Immature natural killer cell (primary cell): ENCODE measurements at places on chromosomes 4 and X. TPM values are rescaled to one million over a fixed set of nuclear protein-coding genes. Genes with fewer than 3 reads are reported as not detected.

DNA sequence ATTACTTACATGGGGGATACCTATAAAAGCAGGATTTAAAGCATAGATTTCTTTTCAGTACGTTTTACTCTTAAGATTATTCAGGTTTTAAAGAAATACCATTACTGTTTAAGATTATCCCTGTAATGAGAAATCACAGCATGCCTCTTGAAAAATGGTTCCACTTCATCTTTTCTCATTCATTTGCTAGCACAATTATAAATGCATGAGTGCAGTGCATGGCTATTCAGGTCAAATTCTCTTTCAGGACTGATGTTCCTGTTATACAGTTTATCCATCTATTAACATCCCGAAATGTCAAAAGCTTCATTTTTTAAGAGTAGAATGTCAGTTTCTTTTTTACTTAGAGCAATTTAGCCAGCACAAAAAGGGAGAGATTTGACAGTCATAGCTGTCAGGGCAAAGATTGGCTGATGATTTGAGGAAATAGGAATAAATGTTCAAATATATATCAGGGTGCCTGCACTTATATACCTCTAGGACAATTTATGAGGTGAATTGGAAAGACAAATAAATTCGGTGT lies 135.2 kb downstream of the ADGRL3 start:
- no peak overlapping the region for H3K27ac ChIP-seq
- H3K4me1 ChIP-seq: no peaks in the 10 kb centered on the region
- H3K27me3 ChIP-seq: peaks cover 2% of the 10 kb centered on the region
- no peak overlapping the region for H3K4me3 ChIP-seq
- no peak for DNase-seq
- no peaks in the 10 kb centered on the region for H3K36me3 ChIP-seq

DNA sequence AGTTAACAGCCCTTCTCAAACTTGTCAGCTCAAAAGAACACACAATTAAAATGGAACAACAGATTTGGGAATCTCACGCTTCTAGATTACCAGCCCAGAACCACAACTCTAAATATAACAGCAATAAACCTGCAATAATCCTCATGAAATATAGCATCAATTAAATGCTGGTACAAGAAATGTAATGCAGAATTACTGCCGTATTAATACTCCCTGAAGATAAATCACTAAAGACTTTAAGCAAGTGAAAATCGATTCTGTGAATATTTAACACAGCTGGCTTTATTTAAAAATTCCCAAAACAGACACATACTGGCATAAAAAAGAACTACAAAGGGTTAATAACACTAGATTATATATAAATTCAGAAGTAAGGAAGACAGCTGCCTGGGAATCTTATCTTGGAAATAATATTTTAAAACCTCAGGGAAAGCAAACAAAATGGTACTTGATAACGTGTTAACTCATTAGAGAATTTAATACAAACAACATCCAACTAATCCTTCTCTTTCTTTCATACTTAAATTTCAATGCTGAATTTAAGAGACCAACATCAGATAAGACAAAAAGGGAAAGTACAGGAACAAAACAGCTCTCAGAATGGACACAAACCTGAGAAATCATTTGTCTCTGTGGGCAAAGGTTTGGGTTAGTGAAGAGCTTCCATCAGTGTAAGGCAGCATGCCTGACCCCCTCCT lies 34.7 kb downstream of the APBB2 start:
- no peaks in the 10 kb centered on the region for H3K4me1 ChIP-seq
- DNase-seq: no peak
- H3K27ac ChIP-seq: no peak overlapping the region
- peaks cover 3% of the 10 kb centered on the region for H3K27me3 ChIP-seq

GRCh38 chrX:41732260-41732659 lies 8.3 kb downstream of the GPR82 start:
- DNase-seq: no peak
- H3K27ac ChIP-seq: peak overlapping the region; percentile 6
- peaks cover 58% of the 10 kb centered on the region for H3K4me1 ChIP-seq
- H3K4me3 ChIP-seq: no peak overlapping the region
- peaks cover 6% of the 10 kb centered on the region for H3K27me3 ChIP-seq
- peaks cover 7% of the 10 kb centered on the region for H3K36me3 ChIP-seq

DNA sequence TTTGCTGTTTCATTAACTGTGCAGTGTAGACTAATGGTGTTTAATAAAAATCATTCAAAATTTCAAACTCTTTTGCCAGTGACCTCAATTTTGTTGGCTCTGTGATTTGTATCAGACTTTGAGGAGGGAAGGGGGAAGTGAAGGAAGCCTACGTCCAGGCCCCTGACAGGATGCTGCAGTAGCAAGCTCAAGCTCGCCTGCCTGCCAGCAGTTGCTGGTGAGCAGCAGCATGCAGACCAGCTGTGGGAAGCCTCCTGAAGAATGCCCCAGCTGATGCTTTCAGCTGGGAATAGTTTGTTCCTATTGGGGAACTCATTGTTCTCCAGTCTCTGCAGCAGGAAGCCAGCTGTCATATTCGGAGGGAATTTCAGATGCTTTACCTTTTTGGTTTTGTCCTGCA lies 495.2 kb downstream of the AFF2 start:
- H3K4me1 ChIP-seq: no peaks in the 10 kb centered on the region
- no peaks in the 10 kb centered on the region for H3K36me3 ChIP-seq
- no peaks in the 10 kb centered on the region for H3K27me3 ChIP-seq
- no peak overlapping the region for H3K27ac ChIP-seq

GRCh38 chr4:174794543-174795094 lies 34.4 kb downstream of the GLRA3 start:
- no peak overlapping the region for H3K27ac ChIP-seq
- no peak overlapping the region for H3K4me3 ChIP-seq
- peaks cover 2% of the 10 kb centered on the region for H3K27me3 ChIP-seq
- no peak for DNase-seq

DNA sequence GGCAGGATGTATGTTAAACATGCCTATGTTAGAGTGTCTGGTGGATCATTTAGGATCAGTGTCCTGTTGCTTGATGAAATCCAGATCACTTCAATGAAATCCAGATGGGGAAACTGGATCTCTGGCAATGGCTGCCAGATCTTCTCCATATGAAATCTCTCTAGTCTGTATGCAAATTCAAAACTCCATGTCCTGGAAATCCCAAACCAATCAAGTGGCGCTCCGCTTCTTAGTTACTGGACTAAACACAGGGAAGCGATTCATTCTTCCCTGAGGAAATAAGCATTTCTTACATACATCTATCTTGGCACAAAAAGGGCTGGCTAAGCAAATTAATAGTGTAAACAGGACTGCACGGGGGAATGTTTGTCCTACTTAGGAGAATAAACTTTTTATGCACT lies 94.9 kb downstream of the HDAC8 start:
- no peaks in the 10 kb centered on the region for H3K36me3 ChIP-seq
- H3K4me1 ChIP-seq: no peaks in the 10 kb centered on the region
- no peaks in the 10 kb centered on the region for H3K27me3 ChIP-seq
- H3K4me3 ChIP-seq: no peak overlapping the region
- H3K27ac ChIP-seq: no peak overlapping the region
- no peak for DNase-seq

GRCh38 chr4:143338313-143338712 lies 1.6 kb downstream of the GAB1 start:
- peak overlapping the region; percentile 25 for H3K27ac ChIP-seq
- H3K4me3 ChIP-seq: peak overlapping the region; percentile 98
- H3K4me1 ChIP-seq: peaks cover 30% of the 10 kb centered on the region
- no peaks in the 10 kb centered on the region for H3K36me3 ChIP-seq

DNA sequence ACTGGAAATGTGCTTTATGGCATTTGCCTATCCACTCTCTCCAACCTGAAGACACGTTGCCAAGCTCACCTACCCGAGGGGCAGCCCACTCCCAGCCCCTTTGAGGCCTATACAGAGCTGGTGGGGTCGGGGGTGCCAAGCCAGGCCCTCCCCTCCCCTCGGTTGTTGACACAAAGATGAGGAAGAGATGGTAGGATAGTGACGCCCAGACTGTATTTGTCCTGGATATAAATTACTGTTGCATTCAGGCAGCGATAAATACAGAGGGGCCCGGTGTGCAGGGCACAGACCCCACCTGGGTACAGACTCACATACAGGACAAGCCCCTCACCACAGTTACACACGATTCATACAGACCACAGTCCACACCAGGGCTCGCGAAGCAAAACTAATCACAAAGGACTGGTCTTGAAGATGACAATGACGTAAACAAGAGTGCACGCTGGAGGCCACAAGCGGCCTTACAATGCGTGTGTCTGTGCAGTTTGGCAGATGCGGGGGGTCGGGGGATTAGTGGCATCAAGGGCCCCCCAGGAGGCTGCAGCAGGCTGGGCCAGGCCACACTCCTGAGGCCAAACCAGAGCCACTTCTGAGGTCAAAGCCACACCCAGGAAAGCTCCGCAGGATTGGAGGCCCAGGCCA lies 14.6 kb downstream of the DGKQ start:
- H3K36me3 ChIP-seq: peaks cover 8% of the 10 kb centered on the region
- H3K4me3 ChIP-seq: no peak overlapping the region
- H3K27ac ChIP-seq: peak overlapping the region; percentile 53
- peaks cover 3% of the 10 kb centered on the region for H3K4me1 ChIP-seq

- H3K4me3 ChIP-seq: no peak overlapping the region
- peaks cover 1% of the 10 kb centered on the region for H3K27me3 ChIP-seq
- no peaks in the 10 kb centered on the region for H3K36me3 ChIP-seq
- H3K27ac ChIP-seq: no peak overlapping the region
- no peaks in the 10 kb centered on the region for H3K4me1 ChIP-seq
These were observed 342.8 kb upstream of the BOD1L1 start for GRCh38 chr4:13970349-13970748.

DNA sequence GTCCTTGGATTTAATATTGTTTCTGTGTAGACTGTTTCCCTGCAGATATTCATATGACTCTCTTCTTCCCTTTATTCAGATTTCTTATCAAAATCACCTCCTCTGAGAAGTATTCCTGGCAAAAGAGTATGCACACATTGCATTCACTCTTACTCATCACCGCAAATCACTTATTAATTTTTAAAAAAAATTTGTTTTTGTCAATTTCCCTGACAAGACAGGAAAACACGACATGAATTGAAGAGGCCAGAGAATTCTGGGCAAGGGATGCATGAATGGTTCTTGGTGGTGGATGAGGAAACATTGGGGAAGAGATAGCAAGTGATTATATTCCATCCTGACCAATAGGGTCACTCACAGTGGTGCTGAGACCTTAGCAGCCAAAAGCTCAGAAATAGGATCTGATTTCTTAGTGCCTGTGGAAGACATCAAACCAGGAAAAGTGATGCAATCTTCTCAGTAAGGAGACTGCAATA lies 522.5 kb upstream of the AGA start:
- H3K27ac ChIP-seq: no peak overlapping the region
- H3K4me1 ChIP-seq: no peaks in the 10 kb centered on the region
- H3K36me3 ChIP-seq: no peaks in the 10 kb centered on the region
- no peak overlapping the region for H3K4me3 ChIP-seq
- H3K27me3 ChIP-seq: no peaks in the 10 kb centered on the region

DNA sequence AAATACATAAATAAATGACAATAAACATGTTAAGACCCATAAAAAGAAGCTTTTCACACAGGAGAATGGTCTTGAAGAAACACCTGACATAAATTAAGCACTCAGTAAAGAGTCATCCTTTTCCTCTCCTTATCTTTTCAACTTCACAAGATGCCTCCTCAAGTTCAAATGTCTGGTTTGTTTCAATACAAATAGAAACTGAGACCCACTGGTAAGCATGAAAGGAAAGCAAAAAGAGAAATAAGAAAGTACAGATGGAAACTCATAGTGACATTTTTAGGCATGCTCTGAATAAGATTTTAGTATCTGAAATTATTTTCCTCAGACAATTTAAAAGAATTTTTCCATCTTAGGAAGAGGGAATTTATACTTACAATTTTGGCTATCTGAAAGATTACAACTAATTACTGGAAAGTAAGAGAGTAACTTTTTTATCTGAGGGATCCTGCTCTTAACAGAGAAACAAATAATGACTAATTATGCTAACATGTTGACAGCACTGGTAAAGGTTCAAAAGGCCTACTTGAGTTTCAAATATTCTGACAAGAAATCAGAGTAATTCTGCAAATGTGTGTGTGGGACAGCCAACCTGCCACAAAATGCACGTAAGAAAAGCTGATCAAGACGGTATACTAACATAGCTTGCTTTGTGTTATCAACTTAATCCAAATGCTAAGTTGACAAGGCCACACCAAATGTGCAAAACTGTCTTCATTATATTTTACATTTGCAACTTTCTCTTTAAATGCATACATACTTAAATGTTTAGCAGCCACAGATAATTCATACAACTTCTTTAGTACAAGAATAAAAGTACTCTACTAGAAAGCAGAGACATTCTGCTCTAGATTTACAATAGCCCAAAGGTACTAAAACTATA lies 113.0 kb downstream of the IQCM start:
- no peak overlapping the region for H3K4me3 ChIP-seq
- no peaks in the 10 kb centered on the region for H3K4me1 ChIP-seq
- H3K27me3 ChIP-seq: peaks cover 2% of the 10 kb centered on the region
- H3K36me3 ChIP-seq: no peaks in the 10 kb centered on the region
- no peak overlapping the region for H3K27ac ChIP-seq

GRCh38 chr4:42225286-42225685 lies 72.8 kb upstream of the BEND4 start:
- DNase-seq: no peak
- no peak overlapping the region for H3K27ac ChIP-seq
- peaks cover 7% of the 10 kb centered on the region for H3K27me3 ChIP-seq
- H3K4me1 ChIP-seq: no peaks in the 10 kb centered on the region

DNA sequence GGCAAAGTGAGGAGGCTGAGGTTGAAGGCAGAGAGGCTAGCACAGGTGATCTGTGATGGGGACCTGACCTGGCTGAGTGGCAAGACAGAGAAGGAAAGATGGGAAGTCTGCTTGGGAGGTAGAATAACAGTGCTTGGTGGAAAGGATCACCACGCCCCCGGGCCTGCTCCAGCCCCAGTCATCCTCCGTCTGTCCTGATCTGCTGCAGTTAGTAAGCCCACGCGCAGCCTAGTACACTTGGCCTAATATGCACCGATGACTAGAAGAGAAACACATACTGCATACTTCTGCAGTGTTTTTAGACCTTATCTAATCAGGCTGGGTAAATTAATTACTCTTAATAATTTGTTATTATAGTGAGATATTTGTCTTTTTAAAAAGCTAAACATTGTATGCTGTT lies 103.7 kb upstream of the KLF3 start:
- H3K27me3 ChIP-seq: peaks cover under 1% of the 10 kb centered on the region
- H3K4me1 ChIP-seq: no peaks in the 10 kb centered on the region
- no peak for DNase-seq
- no peaks in the 10 kb centered on the region for H3K36me3 ChIP-seq
- no peak overlapping the region for H3K4me3 ChIP-seq

DNA sequence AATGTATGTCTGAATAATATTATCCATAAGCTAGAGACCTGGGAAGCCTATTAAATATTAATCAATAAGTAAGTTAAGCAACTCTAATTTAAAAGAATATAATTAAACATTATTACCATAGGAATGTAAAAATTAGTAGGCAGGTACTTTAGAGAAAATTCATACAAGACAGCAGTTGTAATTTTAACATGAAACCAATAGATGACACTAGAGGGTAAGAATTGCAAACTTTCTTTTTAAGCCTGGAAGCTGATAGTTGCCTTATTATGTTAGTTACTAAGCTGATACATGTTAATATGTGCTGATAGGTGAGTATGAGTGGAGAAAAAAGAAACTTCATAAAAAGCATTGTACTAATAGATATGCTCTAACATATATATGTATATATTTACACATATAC lies 1157.4 kb downstream of the FAM133A start:
- H3K27me3 ChIP-seq: no peaks in the 10 kb centered on the region
- H3K27ac ChIP-seq: no peak overlapping the region
- no peak for DNase-seq
- no peaks in the 10 kb centered on the region for H3K4me1 ChIP-seq
- H3K4me3 ChIP-seq: no peak overlapping the region

The TLR6 gene
- 3.9 TPM for polyA plus RNA-seq

The GRIA3 gene
- not detected for polyA plus RNA-seq

The CNKSR2 gene
- 0.34 TPM for polyA plus RNA-seq

The IL2 gene
- not detected for polyA plus RNA-seq
